Activated CD8-positive, alpha-beta memory T cell treated with anti-CD3 and anti-CD28 coated beads for 1 hour (primary cell): ENCODE measurements at places on chromosomes 7 and 10.

- no peak for DNase-seq
These were observed 133.3 kb upstream of the SAMD8 start for GRCh38 chr10:74977913-74978847.

DNA sequence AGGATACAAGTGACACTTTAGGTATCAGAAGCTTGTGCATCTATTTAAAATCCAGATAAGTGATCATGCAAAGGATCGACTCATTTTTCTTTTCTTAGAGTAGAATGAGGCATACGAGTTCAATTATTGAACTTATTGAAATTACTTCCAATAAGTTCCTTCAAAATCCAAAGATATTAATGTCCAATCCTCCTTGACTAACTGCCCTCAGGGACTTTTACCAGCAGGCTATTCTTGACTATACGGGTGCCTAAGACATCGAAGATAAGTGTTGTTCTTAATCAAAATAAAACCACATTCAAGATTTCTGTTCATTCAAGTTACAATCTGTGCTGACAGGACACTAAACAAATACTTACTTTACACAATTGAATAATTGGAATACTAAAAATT lies 74.5 kb upstream of the SP4 start:
- DNase-seq: no peak

- no peak for DNase-seq
These were observed 43.6 kb upstream of the R3HCC1L start for GRCh38 chr10:98090822-98091221.

DNA sequence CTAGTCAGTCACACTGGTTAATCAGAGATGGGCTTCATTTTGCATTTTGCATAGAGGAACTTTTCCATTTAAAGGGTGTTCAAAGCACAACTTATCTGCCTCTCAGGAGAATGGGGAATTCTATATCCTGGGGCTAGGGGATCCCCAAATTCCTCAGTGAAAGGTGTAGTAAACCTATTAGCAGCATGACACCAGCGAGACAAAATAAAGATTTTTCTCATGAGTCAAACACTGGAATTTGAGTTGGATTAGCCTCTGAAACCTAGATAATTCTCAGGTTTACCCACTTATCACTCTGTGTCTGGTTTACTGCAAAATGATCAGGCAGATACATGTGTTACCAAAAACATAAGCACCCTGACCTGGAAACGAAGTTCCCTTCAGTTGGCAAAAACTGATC lies 2.1 kb downstream of the AFAP1L2 start:
- DNase-seq: no peak

DNA sequence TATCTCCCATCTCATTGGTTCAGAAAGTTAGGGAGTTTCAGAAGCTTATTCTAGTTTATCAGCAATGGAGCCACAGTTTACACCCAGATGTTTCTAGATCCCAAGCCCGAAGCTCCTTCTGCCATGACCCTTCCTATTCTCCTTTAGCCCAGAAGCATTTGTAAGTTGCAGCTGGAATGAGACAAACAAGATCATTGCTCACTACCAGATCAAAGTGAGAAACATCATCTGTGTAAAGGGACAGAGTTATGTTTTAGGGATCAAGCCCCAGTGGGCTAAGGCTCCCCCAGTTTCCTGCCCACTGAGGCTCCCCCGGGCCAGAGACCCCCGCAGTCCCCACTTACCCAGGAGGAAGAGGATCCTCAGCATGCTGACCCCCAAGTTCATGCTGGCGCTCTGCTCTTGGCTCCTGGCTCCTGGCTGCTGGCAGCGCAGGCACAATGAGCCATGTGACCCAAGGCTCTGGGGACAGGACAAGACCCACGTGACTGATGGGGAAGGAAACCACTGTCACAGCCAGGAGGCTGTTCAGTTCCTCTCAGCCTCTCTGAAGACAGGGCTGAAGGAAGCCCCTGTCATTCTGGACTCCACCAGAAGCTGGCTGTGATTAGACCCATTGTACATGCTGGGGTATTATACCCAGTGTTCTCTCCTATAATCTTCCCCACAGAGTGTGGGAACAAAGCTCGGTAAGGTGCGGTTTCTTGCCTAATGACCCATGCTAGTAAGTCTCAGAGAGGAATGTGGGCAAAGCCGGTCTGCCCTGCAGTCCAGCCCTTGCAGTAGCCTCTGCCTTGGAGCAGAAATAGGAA lies at the start of gene TMEM273:
TSS of gene TMEM273 (minus strand) at position 442 of the 812 bp plus-strand sequence. CDS start at position 387, 55 bp downstream.
- DNase-seq: no peak

- no peak for DNase-seq
These were observed 174.8 kb upstream of the AGR3 start for GRCh38 chr7:17056491-17057142.

- no peak for DNase-seq
These were observed 8.9 kb downstream of the DENND11 start for GRCh38 chr7:141693082-141693481.

DNA sequence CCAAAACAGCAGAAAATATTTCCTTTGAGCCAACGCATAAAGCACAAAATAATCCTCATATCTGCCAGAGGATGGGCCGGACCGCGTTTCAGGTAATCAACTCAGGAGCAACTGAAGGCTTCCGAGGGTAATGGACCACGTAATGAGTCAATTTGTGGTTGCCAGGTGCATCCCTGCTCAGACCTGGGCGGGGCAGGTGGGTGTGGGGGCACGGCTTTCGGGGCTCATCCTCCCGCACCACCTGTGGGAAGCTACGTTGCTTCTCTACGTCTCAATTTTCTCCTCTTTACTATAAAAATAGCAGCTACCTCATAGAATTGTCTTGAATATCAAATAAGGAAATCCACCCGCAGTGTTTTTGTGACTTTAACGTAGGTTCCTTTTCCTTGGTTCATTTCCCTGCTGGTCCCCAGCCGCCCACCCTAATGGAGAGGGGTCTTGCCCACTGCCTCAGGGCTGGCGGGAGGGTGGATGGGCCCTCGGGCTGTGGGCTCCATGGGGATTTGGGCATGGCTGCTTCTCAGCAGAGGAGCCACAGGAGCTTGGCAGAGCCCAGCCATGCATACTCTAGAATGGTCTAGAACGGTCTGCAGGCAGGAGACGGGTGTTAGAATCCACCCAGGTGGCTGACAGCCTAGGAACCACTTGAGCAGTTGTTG lies 324.7 kb downstream of the ADARB2 start:
- DNase-seq: no peak

- DNase-seq: no peak
These were observed 44.3 kb upstream of the KLHL7 start for GRCh38 chr7:23061327-23061726.

DNA sequence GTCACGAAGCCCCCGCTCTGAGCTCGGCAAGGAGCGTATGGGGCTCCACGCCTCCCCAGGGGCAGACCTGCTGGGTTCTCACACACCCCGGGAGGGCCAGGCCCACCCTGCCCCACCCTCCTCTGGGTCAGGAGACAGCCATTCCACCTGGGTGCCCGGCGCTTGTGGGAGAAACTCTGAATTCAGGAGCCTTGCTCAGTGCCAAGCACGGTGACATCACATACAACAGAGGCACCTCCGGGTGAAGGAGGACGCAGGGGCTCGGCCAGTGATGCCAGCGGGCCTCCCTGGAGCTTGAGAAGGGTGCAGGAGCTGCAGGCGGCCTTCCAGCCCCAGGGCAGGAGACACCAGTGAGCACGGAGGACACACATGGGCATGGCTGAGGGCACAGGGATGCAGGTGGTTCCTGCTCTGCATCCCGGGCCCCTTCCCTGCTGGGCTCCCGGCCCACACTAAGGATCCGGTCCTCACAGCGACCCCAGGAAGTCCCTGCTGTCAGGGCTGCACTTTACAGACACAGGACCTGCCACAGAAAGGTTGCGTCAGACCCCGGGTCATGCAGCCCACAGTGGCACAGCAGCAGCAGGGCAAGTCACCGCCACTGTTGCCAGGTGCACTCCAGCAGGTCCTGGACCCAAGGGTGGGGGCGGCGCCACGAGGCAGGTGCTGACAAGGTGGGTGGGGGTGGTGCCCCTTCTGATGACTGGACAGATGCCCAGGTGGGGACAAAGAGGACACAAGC lies 108.0 kb downstream of the MAD1L1 start:
- no peak for DNase-seq

GRCh38 chr7:4722960-4723630 lies 41.0 kb downstream of the FOXK1 start:
- DNase-seq: no peak
